ENCODE measurements at places on chromosomes 4 and X. TPM values are rescaled to one million over a fixed set of nuclear protein-coding genes. Genes with fewer than 3 reads are reported as not detected.

The GLRB gene
- 14.8 TPM for polyA plus RNA-seq

The PCSK1N gene
- 10.4 TPM for polyA plus RNA-seq

The ITIH6 gene
- polyA plus RNA-seq: 0.03 TPM

The IL1RAPL2 gene
- polyA plus RNA-seq: 1.1 TPM

The SSX3 gene
- polyA plus RNA-seq: not detected

The DRD5 gene
- polyA plus RNA-seq: 0.43 TPM

The SSX1 gene
- not detected for polyA plus RNA-seq

The XK gene
- 1.3 TPM for polyA plus RNA-seq

The SUPT20HL1 gene
- not detected for polyA plus RNA-seq

The SPANXN2 gene
- polyA plus RNA-seq: not detected

The SHISA3 gene
- polyA plus RNA-seq: 95.8 TPM

The BRCC3 gene
- polyA plus RNA-seq: 30.6 TPM

The GC gene
- polyA plus RNA-seq: 0.41 TPM

The OCIAD2 gene
- polyA plus RNA-seq: 239 TPM

The ART3 gene
- 0.28 TPM for polyA plus RNA-seq

The SERPINA7 gene
- 0.28 TPM for polyA plus RNA-seq

The ARR3 gene
- 0.20 TPM for polyA plus RNA-seq

The L1CAM gene
- polyA plus RNA-seq: 47.8 TPM

The DCLK2 gene
- polyA plus RNA-seq: 11.1 TPM

The GBA3 gene
- 20.2 TPM for polyA plus RNA-seq

The TKTL1 gene
- polyA plus RNA-seq: 0.45 TPM

The ENPEP gene
- 200 TPM for polyA plus RNA-seq

The C4orf51 gene
- polyA plus RNA-seq: not detected

The CABS1 gene
- polyA plus RNA-seq: 0.11 TPM

The TCEANC gene
- 6.5 TPM for polyA plus RNA-seq

Data from right renal cortex interstitium (tissue), 3 donors.